GM13977 (cell line): ENCODE measurements at places on chromosomes 2 and 18.

- no peak for DNase-seq
Observed at GRCh38 chr2:190800528-190800927, 80.1 kb upstream of the GLS start.

- no peak for DNase-seq
Observed at GRCh38 chr2:44680983-44681531, 260.4 kb upstream of the SIX3 start.

DNA sequence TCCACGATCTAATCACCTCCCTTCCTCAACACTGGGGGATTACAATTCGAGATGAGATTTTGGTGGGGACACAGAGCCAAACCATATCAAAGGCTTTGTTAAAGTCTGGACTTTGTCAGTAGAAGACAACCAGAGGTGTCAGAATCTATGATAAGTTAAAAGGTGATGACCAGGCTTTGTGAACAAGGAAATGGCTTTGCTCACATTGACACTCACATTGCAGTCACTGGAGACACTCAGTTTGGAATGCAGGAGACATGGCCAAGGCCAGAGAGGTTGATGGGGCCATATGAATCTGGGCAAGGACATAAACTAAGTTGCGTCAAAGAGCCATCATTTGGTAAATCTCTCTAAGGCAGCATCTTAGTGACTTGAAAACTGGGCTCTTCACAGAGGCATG lies 678.2 kb upstream of the FSHR start:
- DNase-seq: no peak

GRCh38 chr2:28348149-28348567 lies 44.5 kb upstream of the FOSL2 start:
- DNase-seq: no peak

GRCh38 chr2:24920809-24921441 lies 888 bp upstream of the ADCY3 start:
- DNase-seq: no peak

DNA sequence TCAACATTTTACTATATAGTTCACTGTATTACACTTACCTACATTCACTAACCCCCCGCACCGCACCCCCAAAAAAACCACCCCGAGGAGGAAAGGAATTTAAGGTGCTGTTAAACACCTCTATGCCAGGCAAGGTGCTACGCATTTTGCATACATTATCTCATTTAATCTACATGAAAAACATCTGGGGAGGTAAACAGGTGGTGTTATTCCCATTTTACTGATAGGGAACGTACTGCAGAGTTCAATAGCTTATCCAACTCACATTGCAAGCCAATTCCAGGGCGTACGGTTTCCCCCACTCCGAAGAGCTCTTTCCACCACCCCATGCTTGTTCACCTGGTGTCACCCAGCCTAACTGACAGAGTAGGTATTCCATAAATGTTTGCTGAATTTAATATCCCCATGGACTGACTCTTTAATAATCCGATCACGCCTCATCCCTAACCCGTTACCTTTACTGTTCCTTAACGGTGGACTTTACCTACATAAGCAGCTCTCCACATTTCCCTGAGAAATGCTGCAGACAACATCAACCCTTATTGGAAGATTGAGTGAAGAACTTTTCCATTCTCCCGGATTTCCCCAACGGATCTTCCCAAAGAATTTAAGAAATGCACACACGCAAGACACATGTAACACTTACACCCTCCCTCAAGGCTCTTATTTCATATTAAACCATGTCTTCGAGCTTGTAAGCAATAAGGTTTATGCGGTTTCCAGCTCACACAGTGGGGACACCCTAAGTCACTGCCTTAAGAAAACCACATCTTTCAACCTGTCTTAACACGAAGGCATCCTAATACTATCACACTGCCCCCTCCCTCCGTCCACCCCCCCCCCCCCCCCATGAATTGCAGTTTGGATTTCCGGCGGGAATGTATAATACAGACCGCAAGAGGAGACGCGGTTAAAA lies 1.2 kb downstream of the RAPH1 start:
- peak; percentile 44 for DNase-seq

GRCh38 chr2:206086716-206087350 lies 859 bp upstream of the INO80D start:
- DNase-seq: no peak

DNA sequence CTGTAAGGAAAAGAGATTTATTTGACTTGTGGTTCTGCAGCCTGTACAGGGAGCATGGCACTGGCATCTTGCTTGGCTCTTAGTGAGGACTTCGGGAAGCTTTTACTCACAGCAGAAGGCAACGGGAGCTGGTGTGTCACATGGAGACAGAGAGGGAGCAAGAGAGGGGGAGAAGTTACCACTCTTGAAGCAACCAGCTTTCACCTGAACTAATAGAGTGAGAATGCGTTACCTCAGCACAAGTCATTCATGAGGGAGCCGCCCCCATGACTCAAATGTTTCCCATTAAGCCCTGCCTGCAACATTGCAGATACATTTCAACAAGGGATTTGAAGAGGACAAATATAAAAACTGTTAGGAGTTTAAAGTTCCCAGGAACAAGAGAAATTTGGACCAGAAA lies 190.0 kb downstream of the CYRIA start:
- no peak for DNase-seq

- DNase-seq: no peak
Observed at GRCh38 chr18:44968336-44968735, 287.6 kb downstream of the SETBP1 start.

DNA sequence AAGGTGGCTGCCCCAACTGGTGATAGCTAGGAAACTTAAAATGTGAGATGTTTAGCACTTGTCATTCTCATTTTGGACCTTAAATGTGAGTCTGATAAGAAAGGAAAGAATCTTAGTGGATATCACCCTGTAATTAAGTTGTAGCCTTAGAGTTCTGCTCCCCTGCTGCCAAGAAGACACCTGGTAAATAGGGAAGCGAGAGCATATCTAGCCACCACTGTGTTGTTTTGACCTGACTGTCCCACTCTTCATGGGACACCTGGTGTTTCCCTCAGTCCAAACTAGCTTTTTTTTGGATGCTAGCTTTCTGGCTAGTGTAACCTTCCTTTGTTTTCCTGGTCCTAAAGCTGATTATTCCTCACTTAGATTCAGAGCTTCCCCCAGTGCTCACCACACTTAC lies 357.6 kb downstream of the RAD51AP2 start:
- DNase-seq: no peak

DNA sequence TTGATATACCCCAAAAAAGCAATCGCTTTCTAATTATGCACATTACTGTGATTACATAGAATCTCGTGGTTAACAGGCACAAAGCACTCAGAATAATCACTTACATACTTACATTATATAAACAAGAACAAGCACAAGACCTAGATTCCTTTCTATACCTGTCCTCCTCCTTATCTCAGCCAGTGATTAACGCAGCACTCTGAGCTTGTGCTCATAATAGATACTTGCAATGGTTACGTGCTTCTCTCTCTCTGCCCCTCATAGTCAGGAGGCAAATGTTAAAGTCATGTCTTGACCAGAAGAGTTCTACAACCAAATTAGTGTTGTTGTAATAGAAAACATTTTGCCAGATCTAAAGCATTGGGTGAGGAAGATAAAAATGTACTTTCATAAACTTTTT lies 342.2 kb upstream of the PKDCC start:
- DNase-seq: no peak

GRCh38 chr2:223724861-223725260 lies 112.5 kb downstream of the AP1S3 start:
- DNase-seq: no peak

DNA sequence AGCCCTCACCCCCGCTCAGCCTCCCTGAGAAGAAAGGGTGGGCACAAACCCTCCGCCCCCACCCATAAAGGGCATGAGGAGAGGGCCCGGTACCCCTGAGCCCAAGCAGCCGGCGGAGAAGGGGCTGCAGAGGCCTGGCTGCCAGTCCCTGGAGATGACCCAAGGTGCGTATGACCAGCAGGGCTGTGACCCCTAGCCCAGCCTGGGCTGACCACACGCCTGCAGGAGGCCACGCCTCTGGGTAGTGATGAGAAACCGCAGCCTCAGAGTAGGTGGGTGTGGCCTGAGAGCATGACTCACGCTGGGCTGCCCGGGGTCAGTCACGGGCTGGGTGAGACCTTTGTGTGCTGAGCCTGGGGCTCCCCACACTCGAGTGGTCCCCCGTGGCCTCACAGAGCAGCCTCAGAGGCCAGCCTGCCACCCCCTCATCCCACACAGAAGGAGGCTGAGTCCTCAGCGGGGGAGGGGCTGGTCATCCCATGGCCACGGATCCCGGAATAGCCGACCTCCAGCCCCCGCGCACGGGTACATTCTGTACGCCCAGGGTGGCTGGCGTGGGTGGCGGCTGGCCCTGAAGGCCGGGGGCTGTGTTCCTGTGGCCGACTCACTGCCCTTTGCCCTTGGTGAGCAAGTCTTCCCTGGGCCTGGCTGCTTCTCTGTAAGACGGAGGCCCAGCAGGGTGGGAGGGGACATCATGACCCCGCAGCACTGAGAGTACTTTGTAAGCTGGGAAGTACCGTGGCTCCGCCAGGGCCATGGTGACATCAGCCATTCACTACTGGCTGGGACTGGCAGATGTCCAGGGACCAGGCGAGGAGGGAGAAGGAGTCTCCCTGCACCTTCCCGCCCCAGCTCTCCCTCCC lies 110.8 kb upstream of the OTOS start:
- DNase-seq: no peak
